Effector memory CD8-positive, alpha-beta T cell (primary cell): ENCODE measurements at places on chromosomes 6 and 20.
A peak's percentile ranks its signal among the peaks of the same experiment; 100 is the strongest.

GRCh38 chr6:36139991-36140710 is 9.8 kb downstream of the MAPK13 start:
- H3K27ac ChIP-seq = peak overlapping the region; percentile 59
- no peaks in the 10 kb centered on the region for H3K27me3 ChIP-seq
- H3K4me3 ChIP-seq = no peak overlapping the region

DNA sequence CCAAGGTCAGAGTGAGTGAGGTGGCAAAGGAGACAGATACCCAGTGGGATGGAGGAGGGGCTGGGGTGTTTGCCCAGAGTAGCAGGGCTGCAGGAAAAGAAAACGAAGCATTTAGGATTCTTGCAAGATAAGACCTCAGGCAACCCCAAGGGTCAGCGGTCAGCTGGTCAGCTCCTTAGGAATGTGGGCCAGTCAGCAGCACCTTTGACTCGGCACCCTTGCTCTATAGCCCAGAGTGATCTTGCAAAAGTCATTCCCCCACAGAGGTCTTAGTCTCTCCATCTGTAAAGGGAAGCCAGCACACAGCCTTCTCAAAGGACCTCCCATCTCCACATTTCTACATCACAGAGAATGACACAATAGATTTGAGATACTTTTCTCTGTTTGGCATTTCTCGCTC is 56.7 kb downstream of the VEGFA start:
- peaks cover 4% of the 10 kb centered on the region for H3K4me1 ChIP-seq
- H3K4me3 ChIP-seq = no peak overlapping the region
- peaks cover 30% of the 10 kb centered on the region for H3K27me3 ChIP-seq
- no peak for DNase-seq
- H3K36me3 ChIP-seq = peaks cover 3% of the 10 kb centered on the region
- no peak overlapping the region for H3K27ac ChIP-seq

DNA sequence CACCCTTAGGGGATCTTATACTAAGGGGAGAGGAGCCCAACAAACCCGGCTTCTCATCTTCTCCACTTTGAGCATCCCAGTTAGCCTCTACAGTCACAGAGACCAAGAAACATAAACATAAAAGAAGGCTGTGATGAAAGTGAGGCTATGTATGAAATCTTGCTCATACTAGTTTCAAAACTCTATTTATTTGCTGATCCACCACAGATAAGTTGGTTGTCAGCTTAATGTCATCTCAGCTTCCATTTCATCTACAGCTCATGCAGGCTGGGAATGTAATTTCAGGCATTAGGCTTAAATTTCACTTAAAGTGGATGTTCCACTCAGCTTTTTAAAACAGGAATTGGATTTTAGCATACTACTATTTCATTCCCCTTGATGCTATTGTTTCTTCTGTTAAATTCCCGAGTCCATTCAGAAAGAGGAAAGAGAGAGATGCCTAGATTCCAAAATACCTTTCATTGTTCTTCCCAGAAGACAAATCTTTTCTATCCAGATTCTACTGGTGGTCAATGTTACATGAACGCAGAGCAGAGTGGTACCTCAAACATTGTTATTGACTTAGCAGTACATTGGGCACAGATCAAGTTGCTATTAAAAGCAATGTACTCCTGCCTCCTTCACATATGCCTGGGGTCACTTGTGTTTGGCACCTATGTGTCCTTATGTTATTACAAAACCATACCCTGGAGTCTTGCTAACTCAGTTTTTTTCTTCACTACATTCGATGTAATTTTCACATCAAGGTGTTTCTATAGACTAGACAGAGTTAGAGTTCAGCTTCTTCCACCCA is 149.0 kb downstream of the HACE1 start:
- DNase-seq = no peak
- peaks cover 2% of the 10 kb centered on the region for H3K4me1 ChIP-seq

DNA sequence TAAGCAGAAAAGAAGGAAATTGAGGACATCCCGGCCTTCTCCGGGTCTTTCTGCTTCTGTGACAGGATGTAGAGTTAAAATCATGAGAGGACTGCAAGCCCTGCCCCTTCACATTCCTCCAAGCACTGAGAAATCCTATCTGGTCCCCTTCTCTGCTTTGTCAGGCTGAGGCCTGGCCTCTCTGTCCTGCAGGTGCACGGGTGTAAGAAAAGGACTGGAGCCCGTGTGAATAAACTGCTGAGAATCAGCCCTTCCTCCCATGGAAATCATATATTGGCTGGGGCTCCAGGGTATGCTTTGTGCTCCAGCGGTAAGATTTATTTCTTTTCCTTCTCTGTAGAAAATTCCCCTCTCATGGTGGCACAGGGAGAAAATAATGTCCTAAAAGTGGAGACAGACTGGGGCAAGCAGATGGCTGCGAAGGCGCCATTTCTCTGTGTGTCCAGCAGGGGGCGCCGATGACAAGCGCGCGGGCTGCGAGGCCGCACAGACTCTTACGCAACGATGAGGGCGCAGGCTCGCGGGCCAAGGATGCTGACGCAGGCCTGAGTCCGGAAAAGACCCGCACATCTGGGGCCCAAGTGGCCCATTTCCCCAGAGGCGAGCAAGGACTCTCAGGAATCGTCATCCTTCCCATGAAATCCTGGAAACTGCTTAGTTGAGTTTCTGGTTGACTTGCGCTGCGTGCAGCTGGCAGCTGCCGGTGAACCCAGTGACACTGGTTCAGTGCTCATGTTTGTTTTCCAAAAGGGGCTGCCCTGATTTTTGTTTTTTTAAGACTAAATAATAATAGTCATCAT is 258.6 kb downstream of the ADGB start:
- peak; percentile 62 for DNase-seq
- H3K27ac ChIP-seq = no peak overlapping the region

GRCh38 chr6:107116328-107116892 is 1.1 kb upstream of the BEND3 start:
- peak; percentile 5 for DNase-seq
- H3K36me3 ChIP-seq = peaks cover 10% of the 10 kb centered on the region
- H3K27ac ChIP-seq = no peak overlapping the region
- peaks cover 12% of the 10 kb centered on the region for H3K27me3 ChIP-seq
- peaks cover 7% of the 10 kb centered on the region for H3K4me1 ChIP-seq
- H3K4me3 ChIP-seq = peak overlapping the region; percentile 78

GRCh38 chr6:153801917-153802316 is 237.1 kb upstream of the OPRM1 start:
- no peaks in the 10 kb centered on the region for H3K27me3 ChIP-seq
- no peak overlapping the region for H3K4me3 ChIP-seq
- no peak for DNase-seq
- H3K36me3 ChIP-seq = no peaks in the 10 kb centered on the region
- no peak overlapping the region for H3K27ac ChIP-seq

DNA sequence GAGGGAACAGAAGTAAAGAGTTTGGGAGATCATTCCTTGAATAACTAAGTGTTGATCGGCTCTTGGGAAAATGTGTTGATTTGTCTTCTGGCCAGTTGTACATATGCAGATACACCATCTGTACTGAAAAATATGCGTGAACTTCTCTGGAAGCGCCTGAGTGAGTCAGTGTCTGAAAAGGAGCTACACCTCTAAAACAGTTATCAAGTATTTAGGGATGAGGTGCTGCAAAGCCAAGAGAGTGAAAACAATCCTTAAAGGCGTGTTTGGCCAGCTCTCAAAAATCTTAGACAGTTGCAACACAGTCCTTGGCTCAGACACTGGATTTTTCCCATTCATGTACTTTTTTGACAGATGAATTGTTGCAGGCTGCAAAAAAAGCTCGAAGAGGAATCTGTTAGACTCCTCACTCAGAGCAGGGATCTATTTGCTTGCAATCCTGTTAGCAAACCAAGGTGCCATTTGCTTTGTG is 61.3 kb downstream of the BMP6 start:
- H3K27me3 ChIP-seq = peaks cover 36% of the 10 kb centered on the region
- no peaks in the 10 kb centered on the region for H3K4me1 ChIP-seq
- no peak overlapping the region for H3K4me3 ChIP-seq
- no peak for DNase-seq
- no peak overlapping the region for H3K27ac ChIP-seq
- no peaks in the 10 kb centered on the region for H3K36me3 ChIP-seq

- H3K4me1 ChIP-seq = no peaks in the 10 kb centered on the region
- no peaks in the 10 kb centered on the region for H3K36me3 ChIP-seq
- no peak overlapping the region for H3K27ac ChIP-seq
- H3K4me3 ChIP-seq = no peak overlapping the region
- no peaks in the 10 kb centered on the region for H3K27me3 ChIP-seq
These were observed 182.7 kb upstream of the ARG1 start for GRCh38 chr6:131390322-131390721.

- H3K4me1 ChIP-seq = no peaks in the 10 kb centered on the region
- DNase-seq = no peak
- H3K27ac ChIP-seq = no peak overlapping the region
- H3K27me3 ChIP-seq = peaks cover 31% of the 10 kb centered on the region
These were observed 58.7 kb downstream of the SNX5 start for GRCh38 chr20:17909869-17910321.

DNA sequence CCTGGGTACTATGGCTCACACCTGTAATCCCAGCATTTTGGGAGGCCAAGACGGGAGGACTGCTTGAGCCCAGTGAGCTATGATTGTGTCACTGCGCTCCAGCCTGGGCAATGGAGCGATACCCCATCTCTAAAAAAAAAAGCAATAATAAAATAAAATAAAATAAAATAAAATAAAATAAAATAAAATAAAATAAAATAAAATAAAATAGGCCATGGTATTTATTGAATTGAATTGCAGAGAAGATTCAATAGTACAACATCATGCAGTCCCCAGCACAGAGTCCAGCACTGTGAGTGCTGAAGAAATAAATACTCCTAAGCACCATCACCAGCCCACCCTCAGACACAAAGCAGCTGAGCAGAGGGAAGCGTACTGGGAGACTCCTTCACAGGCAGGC is 144.7 kb downstream of the RALGAPA2 start:
- DNase-seq = no peak
- H3K4me3 ChIP-seq = no peak overlapping the region
- peaks cover 11% of the 10 kb centered on the region for H3K36me3 ChIP-seq
- H3K27ac ChIP-seq = no peak overlapping the region
- peaks cover 2% of the 10 kb centered on the region for H3K4me1 ChIP-seq

DNA sequence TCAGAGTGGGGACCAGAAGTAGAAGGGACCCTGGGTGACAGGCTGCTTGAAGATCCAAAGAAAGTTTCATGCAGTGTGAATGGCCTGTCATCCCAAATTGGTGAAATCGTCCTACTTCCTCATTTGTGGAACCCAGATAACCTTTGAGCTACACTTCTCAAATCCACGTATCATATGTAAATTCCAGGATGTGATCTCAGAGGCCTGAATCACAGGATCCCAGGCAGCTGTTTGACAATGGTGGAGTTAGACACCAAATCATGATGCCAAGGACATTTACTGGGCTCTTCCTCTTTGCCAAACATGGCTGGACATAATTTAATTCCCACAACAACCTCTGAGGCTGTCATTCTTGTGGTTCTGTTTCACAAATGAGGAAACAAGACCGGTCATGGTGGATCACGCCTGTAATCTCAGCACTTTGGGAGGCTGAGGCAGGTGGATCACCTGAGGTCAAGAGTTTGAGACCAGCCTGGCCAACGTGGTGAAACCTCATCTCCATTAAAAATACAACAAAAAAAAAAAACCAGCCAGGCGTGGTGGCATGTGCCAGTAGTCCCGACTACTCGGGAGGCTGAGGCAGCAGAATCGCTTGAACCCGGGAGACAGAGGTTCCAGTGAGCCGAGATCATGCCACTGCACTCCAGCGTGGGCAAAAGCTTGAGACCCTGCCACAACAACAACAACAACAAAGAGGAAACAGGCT is 39.9 kb upstream of the TTPAL start:
- peaks cover 23% of the 10 kb centered on the region for H3K27me3 ChIP-seq
- H3K27ac ChIP-seq = no peak overlapping the region
- H3K4me1 ChIP-seq = no peaks in the 10 kb centered on the region

DNA sequence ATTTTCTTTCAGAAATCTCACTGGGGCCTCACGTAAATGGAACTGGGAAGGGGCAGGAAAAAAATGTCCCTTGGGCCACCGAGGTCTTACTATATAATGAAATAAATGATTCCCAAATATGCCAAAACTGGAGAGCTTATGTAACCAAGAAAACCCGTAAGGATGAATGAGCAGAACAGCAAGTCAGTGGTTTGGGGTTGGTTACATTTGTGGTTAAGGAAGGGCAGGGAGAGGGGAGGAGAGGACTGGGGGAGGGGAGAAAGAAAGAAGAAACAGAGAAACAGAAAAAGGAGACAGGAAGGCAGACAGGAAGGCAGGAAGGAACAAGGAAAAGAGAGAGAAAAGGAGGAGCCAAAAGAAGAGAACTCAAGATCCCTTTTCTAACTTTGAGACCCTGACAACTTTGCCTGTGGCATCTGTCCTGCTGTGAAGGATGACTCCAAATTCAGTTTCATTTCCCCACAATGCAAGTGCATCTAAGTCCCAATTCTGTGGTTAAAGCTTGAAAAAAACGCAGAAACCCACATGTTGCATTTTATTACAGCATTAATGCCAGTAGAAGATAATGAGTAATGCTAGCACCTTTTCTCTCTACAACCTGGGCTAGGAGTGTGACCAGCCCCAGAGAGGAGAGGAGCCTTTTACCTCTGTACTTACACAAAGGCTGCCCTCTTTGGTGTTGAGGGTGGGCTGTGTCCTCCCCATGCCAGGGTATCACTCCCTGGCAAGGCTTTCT is 10.8 kb upstream of the ARMC2 start:
- peak overlapping the region; percentile 63 for H3K4me3 ChIP-seq
- peaks cover 33% of the 10 kb centered on the region for H3K4me1 ChIP-seq
- H3K36me3 ChIP-seq = peaks cover 15% of the 10 kb centered on the region
- no peaks in the 10 kb centered on the region for H3K27me3 ChIP-seq
- DNase-seq = peak; percentile 11

GRCh38 chr6:156418253-156418652 is 358.9 kb upstream of the ARID1B start:
- no peaks in the 10 kb centered on the region for H3K36me3 ChIP-seq
- no peak overlapping the region for H3K4me3 ChIP-seq
- no peak overlapping the region for H3K27ac ChIP-seq

DNA sequence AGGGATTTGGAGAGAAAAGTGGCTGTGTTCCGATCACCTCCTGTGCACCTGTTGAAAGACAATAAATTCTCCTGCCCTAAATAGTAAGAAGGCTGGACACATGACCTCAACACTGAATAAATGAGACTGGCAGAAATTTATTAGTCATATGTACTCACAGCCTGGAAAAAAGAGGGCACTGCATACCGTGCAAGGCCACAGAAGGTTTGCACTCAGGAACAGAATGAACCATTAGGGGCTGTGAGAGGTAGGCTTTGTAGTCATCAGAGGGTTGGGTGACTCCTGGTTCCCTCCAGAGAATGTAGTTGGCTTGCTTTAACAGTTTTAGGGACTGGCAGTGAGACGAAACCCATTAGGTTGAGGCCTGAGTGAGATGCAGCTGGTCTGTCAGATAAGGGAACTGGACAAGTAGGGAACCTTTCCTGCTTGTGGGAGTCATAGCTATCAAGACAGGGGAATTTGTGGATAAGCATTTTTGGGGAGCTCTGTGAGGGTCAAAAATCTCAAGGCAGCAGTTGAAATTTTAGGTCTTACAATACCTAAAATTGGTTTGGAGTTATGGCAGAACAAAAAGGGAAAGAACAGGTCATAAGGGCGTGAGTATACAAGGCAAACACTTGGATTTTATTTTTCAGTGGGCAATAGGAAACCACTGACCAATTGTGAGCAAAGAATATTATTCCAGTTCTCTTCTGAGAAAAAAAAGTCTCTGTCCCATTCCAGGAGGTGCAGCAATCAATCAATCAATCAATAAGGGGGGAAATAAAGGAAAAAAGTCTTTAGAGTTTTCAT is 67.9 kb upstream of the BTN3A2 start:
- no peak overlapping the region for H3K4me3 ChIP-seq
- peaks cover 17% of the 10 kb centered on the region for H3K27me3 ChIP-seq
- H3K27ac ChIP-seq = no peak overlapping the region
- H3K4me1 ChIP-seq = peaks cover 2% of the 10 kb centered on the region
- H3K36me3 ChIP-seq = no peaks in the 10 kb centered on the region
- no peak for DNase-seq

GRCh38 chr6:1494671-1495070 is 105.3 kb downstream of the FOXF2 start:
- H3K27me3 ChIP-seq = peaks cover 52% of the 10 kb centered on the region
- no peaks in the 10 kb centered on the region for H3K36me3 ChIP-seq
- no peak overlapping the region for H3K27ac ChIP-seq
- no peaks in the 10 kb centered on the region for H3K4me1 ChIP-seq
- DNase-seq = no peak
